Activated gamma-delta T cell treated with Interleukin-2 at 50 U/mL for 16 hours (primary cell): ENCODE measurements at places on chromosomes 5 and 9.

GRCh38 chr9:126204708-126205225 is 121.9 kb upstream of the MVB12B start:
- no peak for DNase-seq

- DNase-seq, result no peak
These were observed 55.7 kb downstream of the CAST start for GRCh38 chr5:96717874-96718273.

DNA sequence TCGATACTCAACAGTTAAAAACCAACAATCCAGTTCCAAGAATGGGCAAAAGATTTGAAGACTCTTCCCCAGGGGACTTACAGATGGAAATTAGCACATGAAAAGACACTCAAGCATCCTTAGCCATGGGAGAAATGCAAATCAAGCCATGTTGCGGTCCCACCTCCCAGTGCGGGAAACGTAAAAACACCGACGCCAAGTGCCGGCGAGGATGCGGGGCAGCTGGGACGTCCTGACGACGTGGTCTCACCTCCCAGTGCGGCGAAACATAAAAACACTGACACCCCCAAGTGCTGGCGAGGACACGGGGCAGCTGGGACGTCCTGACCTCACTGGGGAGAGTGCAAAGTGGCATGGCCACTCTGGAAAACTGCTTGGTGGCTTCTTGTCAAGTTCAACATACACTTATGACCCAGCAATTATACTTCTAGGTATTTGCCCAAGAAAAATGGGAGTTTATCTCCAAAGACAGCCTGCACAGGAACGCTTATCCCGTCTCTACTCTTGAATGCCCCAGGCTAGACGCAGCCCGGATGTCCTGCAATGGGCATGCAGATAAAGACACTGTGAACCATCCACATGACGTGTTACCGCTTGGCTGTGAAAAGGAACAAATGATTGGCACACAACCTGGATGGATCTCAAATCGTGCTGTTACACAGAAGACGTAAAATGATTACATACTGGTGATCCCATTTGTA is 60.1 kb upstream of the UBAC1 start:
- no peak for DNase-seq

- no peak for DNase-seq
These were observed 42.2 kb upstream of the FCN1 start for GRCh38 chr9:134959971-134960310.

GRCh38 chr9:2727966-2728613 is 10.8 kb downstream of the KCNV2 start:
- no peak for DNase-seq

- no peak for DNase-seq
These were observed 248.0 kb downstream of the ADAMTSL1 start for GRCh38 chr9:18721995-18722310.

DNA sequence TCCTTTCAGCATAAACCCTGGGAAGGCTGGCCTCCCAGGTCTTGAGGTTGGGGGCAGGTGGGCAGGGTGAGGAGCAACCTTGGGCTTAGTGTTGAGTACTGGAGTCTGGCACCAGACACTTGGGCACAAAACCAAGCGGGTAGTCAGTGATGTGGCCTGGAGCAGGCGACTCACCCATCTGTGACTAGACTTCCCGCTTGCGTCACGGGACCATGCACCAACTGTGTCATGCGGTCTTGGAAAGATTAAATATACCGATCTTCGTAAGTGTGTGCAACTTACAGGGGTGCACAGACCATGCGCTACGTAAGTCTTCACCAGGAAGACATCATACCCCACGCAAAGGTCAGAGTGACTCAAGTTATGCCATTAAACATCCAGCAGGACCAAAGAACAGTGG is 304.4 kb upstream of the IRX4 start:
- no peak for DNase-seq

DNA sequence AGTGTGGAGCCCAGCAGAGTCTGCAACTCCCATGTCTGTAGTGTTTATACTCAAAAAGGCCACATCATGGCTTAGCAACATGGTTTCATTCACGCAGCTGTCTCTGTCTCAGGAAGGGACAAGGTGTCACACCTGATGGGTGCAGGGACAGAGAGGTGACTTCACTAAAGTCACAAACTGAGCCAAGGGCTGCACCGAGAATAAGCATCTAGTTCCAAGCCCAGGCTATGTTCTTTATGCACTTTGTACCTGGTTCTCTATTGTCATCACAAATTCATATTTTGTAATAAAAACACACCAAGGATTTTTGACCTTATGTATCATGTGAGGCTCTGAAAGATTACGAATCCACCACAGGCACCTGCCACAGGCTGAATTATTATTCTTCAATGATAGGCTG is 64.9 kb upstream of the STK32A start:
- DNase-seq, result no peak

- DNase-seq, result no peak
These were observed 50.9 kb upstream of the FAM169A start for GRCh38 chr5:74916831-74917710.

DNA sequence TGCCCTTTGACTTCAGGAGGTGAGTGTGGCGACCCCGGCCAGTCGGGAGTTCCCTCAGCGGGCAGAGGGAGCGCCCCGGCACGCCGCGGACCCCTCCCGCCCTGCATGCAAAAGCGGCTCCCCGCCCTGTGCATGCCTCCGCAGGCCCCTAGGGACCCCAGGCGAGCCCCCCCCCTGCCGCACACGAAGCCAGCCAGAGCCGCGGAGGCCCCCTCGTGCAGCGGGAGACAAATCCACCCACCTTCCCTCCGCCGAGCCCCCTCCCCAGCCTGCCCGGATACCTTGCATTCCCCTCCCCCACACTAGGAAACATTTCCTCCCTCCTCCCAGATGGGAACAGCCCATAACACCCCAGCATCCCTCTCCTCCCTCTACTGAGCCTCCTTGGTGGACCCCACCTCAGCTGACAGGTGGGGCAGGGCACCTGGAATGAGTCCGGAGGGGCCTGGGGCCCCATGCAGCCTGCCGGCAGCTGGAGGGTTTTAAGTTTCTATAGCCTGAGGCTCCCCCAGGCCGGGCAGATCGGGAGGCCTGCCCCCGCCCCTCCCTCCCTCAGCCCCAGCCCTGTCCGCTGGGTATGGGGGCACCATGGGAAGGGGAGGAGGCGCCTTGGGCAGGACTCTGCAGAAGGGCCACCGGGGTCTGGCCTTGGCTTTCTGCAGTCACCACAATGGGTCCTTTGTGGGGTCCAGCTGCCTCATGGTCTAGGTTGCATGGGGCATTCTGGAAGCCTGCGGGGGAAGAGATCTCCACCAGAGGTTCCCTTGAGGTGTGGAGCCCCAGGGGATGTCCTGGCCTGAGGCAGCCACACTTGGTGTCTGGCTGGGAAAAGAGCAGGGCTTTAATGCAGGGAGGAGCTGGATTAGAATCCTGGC is 601 bp downstream of the ERGIC1 start:
- no peak for DNase-seq

GRCh38 chr9:74036549-74037231 is 460.4 kb upstream of the RORB start:
- no peak for DNase-seq
